LoVo (cell line): ENCODE measurements at places on chromosomes 7 and 10.

DNA sequence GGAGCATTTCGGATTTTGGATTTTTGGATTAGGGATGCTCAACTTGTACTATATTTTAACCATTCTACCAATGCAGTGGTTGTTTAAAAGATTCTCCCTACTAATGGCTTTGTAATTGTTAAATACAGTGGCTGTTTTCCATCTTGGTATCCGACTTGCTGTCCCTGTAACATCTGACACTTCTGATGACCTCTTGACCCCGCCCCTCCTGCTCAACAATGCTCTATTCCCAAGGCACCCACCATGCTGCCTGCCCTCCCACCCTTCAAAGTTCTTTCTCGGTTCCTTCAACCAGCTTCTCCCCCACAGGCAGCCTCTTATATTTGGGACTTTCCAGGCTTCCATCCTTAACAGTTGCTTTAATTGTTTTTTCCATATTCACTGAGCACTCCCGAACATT is 2.0 kb downstream of the PRTFDC1 start:
- DNase-seq: no peak

DNA sequence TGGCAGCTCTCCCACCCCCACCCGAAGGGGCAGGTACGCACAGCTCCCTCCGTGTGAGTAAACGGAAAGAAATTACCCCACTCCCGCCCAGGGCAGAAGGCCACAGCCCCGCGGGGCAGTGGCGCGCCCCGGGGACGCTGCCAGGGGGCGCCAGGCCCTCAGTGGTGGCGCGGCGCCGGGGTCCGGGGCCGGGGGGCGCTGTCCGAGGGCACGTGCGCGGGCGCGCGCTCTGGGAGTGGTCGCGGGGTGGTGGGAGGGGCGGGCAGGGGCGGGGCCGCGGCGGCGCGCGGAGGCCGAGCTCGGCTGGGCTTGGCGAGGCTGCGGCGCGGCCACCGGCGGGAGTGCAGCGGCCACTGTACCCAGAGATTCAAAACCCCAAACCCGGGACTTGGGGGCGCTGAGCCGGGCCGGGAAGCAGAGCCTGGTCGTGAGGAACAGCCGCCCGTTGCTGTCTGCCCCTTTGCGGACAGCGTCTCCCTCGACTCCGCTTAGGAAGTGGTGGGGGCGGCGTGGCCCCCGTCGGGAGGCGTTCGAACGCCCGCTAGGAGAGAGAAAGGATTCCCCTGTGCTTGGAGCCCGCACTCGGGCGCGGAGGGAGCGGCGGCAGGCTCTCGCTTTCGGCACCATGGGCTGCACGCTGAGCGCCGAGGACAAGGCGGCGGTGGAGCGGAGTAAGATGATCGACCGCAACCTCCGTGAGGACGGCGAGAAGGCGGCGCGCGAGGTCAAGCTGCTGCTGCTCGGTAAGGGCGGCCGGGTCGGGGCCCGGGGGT is at the start of gene GNAI1:
TSS of gene GNAI1 (plus strand) at position 296 of the 773 bp plus-strand sequence. CDS start at position 626, 330 bp downstream.
- DNase-seq: peak; percentile 85

DNA sequence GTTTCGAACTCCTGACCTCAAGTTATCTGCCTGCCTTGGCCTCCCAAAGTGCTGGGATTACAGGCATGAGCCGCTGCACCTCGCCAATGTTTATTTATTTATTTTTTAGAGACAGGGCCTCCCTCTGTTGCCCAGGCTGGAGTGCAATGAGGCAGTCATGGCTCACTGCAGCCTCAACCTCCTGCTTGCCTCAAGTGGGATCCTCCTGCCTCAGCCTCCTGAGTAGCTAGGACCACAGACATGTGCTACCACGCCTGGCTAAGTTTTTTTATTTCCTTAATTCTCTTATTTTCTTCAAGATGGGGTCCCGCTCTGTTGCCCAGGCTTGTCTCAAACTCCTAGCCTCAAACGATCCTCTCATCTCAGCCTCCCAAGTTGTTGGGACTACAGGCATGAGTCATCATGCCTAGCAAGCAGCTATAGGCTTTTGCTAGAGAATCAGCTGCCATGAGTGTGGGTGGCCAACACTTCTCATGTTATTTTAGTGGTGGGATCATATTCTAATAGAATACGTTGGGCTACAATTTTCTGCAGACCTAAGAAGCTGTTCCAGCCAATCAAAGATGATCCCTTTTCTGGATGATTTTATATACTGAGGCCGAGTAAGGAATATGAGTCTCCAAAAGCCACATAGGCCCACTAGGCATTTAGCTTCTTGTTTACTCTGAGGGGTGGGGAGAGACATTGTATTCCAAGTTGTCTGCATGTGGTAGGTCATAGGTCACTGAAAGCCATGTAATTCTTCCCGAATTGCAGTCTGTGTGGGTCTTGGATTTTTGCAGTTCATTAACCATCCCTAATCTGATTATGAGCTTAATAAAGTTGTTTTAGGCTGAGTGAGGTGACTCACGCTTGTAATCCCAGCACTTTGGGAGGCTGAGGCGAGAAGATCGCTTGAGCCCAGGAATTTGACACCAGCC is 7.6 kb upstream of the TMEM248 start:
- peak; percentile 19 for DNase-seq

DNA sequence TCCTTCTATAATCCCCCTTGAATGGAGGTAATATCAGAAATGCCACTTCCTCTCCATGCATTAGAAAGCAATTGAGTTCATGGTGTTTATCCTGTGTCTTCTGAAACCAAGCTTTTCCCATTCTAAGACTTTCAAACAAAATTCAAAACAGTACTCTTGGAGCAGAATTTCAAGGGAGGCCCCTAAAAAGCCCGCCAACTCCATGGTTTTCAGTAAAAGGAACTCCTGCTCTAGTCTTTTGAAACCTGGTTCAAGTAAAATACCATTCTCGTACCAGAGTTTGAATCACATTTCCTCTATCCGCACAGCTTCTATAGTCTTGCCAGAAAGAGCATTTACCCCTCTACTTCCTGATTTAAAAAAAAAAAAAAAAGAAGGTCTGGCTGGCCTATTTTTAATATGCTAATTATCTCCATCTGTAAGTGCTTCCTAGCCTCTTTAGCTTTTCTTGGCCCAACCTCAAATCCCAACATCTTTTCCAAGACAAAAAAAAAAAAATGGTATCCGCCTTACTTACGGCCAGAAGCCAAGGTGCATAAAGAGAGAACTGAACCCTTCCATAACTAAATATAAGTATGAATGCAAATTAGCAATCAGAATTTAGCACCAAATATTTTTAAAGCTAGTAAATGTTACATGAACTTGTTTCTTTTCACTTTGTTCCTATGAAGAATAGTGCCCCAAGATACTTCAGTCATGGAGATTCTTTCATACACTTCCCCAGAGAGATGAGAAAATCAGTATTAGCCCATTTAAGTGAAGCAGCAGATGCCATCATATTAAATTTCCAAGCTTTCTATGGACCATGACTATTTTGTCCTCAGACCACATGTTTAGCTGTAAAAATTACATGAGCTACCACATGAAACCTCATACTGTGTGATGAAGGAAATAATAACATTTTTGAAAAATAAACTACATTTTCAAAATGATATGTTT is 199.9 kb upstream of the FAM3C start:
- no peak for DNase-seq

GRCh38 chr7:41624818-41625217 is 78.1 kb downstream of the INHBA start:
- no peak for DNase-seq

- DNase-seq: peak; percentile 45
These were observed 449.0 kb upstream of the IGFBP3 start for GRCh38 chr7:46369933-46370654.

GRCh38 chr7:151631570-151631952 is 111.9 kb upstream of the RHEB start:
- peak; percentile 67 for DNase-seq
